ENCODE measurements at places on chromosomes 5 and 9. TPM values are rescaled to one million over a fixed set of nuclear protein-coding genes. Genes with fewer than 3 reads are reported as not detected.

The SLC6A19 gene
- total RNA-seq = 0.23 TPM

The BARHL1 gene
- total RNA-seq = not detected

The CDH9 gene
- total RNA-seq = 0.10 TPM

The SH3RF2 gene
- total RNA-seq = 23.1 TPM

The PCDHAC1 gene
- 0.59 TPM for total RNA-seq

The DND1 gene
- total RNA-seq = 1.8 TPM

All from Panc1 (cell line).